Fibroblast of pulmonary artery (primary cell): ENCODE measurements at places on chromosomes 3 and 15.

DNA sequence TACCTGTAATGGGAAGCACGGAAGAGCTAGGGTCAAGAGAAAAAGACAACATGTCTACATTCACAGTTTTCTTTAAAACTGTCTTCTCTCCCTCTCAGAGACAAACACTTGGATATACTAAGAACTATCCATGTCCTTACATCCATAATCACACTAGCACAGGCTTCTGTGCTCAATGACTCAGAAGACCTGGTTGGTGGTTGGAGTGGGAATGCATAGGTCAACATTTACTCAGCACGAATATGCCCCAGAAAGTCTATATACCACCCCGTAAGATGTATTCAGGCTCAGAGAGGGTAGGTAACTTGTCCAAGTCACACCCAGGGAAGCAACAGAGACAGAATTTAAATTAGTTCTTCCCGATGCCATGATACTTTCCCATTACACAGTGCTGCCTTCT lies 891.1 kb downstream of the TUSC7 start:
- DNase-seq: no peak

GRCh38 chr3:186570941-186571643 lies 572 bp downstream of the DNAJB11 start:
- DNase-seq: no peak

- DNase-seq: no peak
Measured at GRCh38 chr3:44013967-44014366, 227.7 kb upstream of the TOPAZ1 start.

- DNase-seq: no peak
Measured at GRCh38 chr3:6351752-6352151, 509.2 kb upstream of the GRM7 start.

GRCh38 chr15:33994005-33994615 lies 25.8 kb downstream of the CHRM5 start:
- peak; percentile 57 for DNase-seq

- no peak for DNase-seq
Measured at GRCh38 chr15:95078003-95078402, 846.6 kb downstream of the MCTP2 start.

- DNase-seq: no peak
Measured at GRCh38 chr3:71162221-71162620, 421.3 kb downstream of the FOXP1 start.
